ENCODE measurements at places on chromosomes 4 and X. TPM values are rescaled to one million over a fixed set of nuclear protein-coding genes. Genes with fewer than 3 reads are reported as not detected.

Gene SSX3
- not detected for total RNA-seq

- H3K27me3 ChIP-seq: no peaks in the 10 kb centered on the region
- no peak overlapping the region for H3K27ac ChIP-seq
- no peak for DNase-seq
- H3K4me1 ChIP-seq: no peaks in the 10 kb centered on the region
- no peak overlapping the region for H3K4me3 ChIP-seq
Measured at GRCh38 chr4:72768364-72768763, 199.3 kb upstream of the ADAMTS3 start.

DNA sequence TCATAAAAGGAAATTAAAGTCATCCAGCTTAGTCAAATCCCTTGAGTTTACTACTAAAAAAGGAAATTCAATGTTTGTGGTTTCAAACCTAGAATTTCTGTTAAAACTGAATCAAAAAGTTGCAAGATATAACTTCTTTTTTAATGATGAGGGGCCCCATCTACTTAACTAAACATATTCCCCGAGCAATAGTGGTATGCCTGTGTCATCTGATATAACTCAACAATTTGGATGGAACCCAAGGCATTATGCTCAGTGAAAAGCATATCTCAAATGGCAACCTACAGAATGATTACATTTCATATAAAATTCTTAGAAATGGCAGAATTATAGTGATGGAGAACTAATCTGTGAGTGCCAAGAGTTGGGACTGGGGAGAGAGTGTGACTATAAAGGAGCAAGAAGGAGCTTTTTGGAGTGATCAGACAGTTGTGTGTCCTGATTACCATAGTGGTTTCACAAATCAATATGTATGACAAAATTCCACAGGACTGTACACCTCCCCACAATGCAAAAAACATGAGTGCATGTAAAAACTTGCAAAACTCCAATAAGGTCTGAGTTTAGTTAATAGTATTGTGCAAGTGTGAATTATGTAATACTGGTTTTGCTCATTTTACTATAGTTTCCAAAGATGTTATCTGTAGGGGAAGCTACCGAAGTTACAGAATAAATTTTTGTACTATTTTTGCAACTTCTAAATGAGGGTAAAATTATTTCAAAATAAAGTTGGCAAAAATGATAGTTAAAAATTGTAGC lies 323.2 kb downstream of the ARHGAP24 start:
- no peak for DNase-seq
- no peaks in the 10 kb centered on the region for H3K36me3 ChIP-seq
- H3K27me3 ChIP-seq: no peaks in the 10 kb centered on the region
- peaks cover 7% of the 10 kb centered on the region for H3K4me1 ChIP-seq
- no peak overlapping the region for H3K27ac ChIP-seq

- H3K27me3 ChIP-seq: no peaks in the 10 kb centered on the region
- no peak overlapping the region for H3K4me3 ChIP-seq
- DNase-seq: no peak
- H3K4me1 ChIP-seq: no peaks in the 10 kb centered on the region
Measured at GRCh38 chr4:124290678-124291077, 421.9 kb downstream of the ANKRD50 start.

- peak; percentile 74 for DNase-seq
- no peaks in the 10 kb centered on the region for H3K36me3 ChIP-seq
- peak within 1 kb of the TSS; percentile 82 for H3K27ac ChIP-seq
Measured at GRCh38 chrX:86047174-86047935, at the start of gene CHM. TSS of gene CHM (minus strand) at chrX:86047558. CDS start at chrX:86047532, 26 bp downstream.

DNA sequence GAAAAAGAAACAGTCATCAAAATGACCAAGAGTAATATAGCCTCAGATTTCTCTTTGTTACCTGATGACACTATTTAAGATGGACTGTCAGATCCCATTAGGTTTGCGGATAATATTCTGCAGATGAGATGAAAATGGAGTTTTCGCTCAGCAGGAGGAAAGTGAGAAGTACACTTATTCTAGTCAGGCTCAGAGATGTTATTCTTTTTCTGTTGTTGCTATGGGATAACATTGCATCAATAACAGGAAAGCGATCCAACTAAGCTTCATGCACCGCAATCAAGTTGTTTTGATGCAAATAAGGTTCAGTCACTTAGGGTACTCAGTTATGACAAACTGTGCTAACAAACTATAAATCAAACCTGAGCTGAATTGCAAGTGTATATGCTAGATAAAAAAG lies 415.0 kb downstream of the CCSER1 start:
- H3K27me3 ChIP-seq: peaks cover 4% of the 10 kb centered on the region
- DNase-seq: no peak
- H3K27ac ChIP-seq: no peak overlapping the region
- H3K4me3 ChIP-seq: no peak overlapping the region
- no peaks in the 10 kb centered on the region for H3K36me3 ChIP-seq

DNA sequence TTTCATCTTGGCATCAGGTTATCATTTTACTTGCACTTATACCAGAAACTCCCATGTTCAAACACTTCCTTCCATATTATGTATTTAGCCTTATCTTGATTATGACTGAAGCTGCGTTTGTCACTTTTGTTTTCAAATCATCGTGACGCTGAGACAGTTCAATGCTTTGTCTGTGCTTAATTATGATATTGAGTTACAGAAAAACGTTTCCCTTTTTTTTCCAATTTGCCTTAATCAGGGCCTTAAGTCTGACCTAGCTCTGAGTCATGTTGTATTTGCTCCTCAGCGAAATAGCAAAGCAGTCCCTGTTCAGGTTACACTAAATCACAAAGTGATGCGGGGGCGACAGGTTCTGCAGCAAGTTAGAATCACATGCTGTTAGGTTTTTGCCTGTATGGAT lies 254.7 kb downstream of the AFF2 start:
- no peaks in the 10 kb centered on the region for H3K27me3 ChIP-seq
- no peaks in the 10 kb centered on the region for H3K36me3 ChIP-seq
- no peak overlapping the region for H3K4me3 ChIP-seq
- H3K27ac ChIP-seq: no peak overlapping the region
- H3K4me1 ChIP-seq: no peaks in the 10 kb centered on the region
- DNase-seq: no peak

DNA sequence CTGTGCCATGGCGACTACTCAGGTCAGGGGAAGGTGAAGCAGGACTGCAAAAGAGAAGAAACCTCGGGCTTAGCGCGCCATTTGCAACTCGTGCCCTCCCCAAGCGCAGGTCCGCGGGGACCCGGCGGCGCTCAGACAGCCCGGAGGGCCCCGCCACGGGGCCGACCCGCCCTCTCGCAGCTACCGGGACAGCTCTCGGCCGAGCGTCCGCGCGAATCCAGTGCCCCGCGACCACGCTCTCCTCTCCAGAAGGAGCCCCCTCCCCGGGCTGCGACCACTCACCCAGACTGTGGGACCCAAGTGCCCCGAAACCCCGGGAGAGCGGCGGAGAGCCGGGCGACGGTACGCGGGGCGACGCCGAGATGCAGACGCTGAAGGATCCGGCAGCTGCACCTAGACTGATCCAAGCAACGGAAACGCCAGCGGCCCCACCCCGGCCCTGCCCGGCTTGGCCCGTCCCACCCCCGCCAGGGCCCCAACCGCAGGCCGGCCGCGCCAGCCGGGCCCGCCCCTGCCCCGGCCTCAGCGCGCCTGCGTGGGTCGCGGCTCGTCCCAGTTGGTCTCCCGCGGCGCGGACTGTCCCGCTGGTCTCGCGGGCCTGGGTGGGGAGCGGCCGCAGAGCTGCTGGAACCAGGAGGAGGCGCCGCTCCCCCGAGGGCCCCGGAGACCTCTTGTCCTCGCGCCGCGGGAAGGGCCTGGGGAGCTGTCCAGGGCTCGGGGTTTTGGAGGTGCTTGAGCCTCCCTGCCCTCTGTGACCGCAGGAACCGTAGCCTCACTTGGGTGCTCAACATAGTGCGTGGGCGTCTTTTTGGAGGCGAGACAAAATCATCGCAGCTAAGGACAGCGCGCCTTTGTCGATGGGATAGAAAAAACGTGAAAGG lies at the start of gene ANXA5:
Gene ANXA5, minus strand, starts transcription at position 400 of the 881 bp plus-strand sequence. Its CDS starts 391 bp downstream, at position 9.
- H3K27me3 ChIP-seq: no peaks in the 10 kb centered on the region
- peak within 1 kb of the TSS; percentile 96 for H3K27ac ChIP-seq
- DNase-seq: peak; percentile 91
- peaks cover 41% of the 10 kb centered on the region for H3K4me1 ChIP-seq
- H3K36me3 ChIP-seq: no peaks in the 10 kb centered on the region

GRCh38 chrX:110182362-110182761 lies 135.5 kb downstream of the AMMECR1 start:
- no peak overlapping the region for H3K27ac ChIP-seq
- no peak overlapping the region for H3K4me3 ChIP-seq

GRCh38 chr4:152640058-152640921 lies 39.5 kb downstream of the TMEM154 start:
- peak; percentile 46 for DNase-seq
- peaks cover 5% of the 10 kb centered on the region for H3K4me1 ChIP-seq
- H3K36me3 ChIP-seq: no peaks in the 10 kb centered on the region
- H3K27me3 ChIP-seq: no peaks in the 10 kb centered on the region
- H3K4me3 ChIP-seq: no peak overlapping the region
- H3K27ac ChIP-seq: no peak overlapping the region

GRCh38 chr4:8910100-8910821 lies 38.6 kb upstream of the HMX1 start:
- no peak for DNase-seq
- no peaks in the 10 kb centered on the region for H3K36me3 ChIP-seq
- H3K27ac ChIP-seq: no peak overlapping the region
- no peaks in the 10 kb centered on the region for H3K27me3 ChIP-seq
- H3K4me3 ChIP-seq: no peak overlapping the region
- no peaks in the 10 kb centered on the region for H3K4me1 ChIP-seq

GRCh38 chrX:151852294-151852693 lies 60.4 kb upstream of the MAGEA4 start:
- no peak for DNase-seq
- no peak overlapping the region for H3K4me3 ChIP-seq
- H3K36me3 ChIP-seq: no peaks in the 10 kb centered on the region

Data from body of pancreas (tissue), 4 donors.